ENCODE measurements at places on chromosomes 4 and X. TPM values are rescaled to one million over a fixed set of nuclear protein-coding genes. Genes with fewer than 3 reads are reported as not detected.

DNA sequence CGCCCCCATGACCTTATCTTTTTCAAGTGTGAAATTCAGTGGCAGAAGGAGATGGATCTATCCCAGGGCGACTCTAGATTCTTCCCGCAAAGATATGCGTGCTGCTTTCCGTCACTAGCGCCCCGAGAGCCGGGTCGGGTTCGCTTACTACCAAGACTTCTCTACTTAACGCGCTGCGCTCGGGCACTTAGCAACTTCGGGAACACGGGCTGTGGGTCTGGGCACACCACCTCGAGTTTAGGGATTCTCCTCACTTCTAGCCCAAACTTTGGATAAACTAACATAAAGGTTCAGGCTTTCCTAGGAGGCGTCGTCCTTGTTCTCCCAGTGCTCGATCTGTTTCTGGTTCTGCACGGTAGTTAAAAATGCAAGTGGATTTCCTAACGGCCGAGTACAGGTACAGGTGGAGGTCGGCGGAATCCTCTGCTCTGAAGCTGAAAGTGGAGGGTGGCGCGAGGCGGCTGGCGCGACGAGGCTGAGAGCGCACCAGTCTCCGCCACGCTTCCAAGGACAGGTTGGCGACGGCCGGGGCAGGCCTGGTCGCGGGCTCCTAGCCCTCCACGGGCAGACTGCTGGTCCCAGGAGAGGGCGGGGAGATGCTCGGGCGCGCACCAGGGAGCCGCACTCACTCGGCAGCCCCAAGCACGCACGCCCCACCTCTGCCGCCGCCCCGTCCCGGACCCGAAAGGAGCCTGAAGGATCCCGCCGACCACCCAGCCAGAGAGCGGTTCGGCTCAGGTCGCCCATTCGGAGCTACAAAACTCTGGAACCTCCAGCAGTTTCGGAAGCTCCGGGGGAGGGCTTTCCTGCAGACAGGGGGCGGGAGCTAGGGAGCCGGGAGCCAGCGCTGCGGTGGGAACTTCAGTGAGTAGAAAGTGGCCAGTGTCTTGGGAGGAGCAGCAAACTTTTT lies 100.8 kb upstream of the TENM3 start:
- no peak for DNase-seq

DNA sequence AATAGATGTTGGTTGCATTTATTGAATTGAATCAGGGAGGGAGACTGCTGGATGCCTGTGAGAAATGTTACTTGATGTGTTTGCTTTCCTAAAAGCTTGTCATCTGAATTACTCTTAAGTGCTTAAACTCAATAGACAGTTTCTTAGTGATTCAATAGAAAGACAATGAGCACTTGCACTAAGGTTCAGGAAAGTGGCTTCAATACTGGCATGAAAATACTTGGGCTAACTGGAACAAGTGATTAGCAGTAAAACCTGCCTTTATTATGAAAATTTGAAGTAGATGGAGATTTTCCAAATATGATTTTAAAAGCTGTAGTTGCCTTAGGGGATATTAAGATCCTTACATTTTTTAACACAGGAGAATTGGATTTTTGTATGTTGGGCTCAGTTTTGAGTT lies 123.3 kb downstream of the RNF150 start:
- DNase-seq, result no peak

- no peak for DNase-seq
Measured at GRCh38 chr4:72006586-72006985, 25.2 kb upstream of the NPFFR2 start.

Gene GRIA3
- total RNA-seq, result 1.9 TPM

Gene UGT8
- total RNA-seq, result 0.16 TPM

Gene GRIA2
- total RNA-seq, result 2.3 TPM

Gene MAGEA8
- not detected for total RNA-seq
